Renal pelvis (tissue), 12 donors: ENCODE measurements at places on chromosomes 6 and 20. TPM values are rescaled to one million over a fixed set of nuclear protein-coding genes. Genes with fewer than 3 reads are reported as not detected.

DNA sequence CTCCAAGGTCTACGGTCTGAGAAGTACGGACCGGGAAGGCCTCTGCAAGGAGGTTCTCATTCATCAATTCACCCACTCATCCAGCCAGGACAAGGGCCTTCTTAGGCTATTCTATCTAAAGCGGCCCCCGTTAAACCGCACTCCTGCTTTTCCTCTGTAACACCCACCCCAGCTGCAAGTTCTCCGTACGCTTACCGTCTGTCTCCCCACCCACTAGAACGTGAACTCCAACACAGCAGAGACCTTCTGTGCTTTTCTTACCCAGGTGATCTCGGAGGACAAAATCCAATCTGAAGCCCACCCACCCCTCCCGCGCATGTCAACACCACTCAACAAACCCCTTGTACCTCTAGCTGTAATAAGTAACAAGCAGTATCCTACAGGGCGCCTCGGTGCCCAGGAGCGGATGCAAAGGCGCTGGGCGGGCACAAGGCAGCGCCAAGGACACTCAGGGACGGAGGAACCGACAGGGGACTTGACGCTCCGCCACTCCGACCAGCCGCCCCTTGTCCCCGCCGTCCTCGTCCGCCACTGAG, 351 bp downstream of the AURKA start:
- DNase-seq = no peak

DNA sequence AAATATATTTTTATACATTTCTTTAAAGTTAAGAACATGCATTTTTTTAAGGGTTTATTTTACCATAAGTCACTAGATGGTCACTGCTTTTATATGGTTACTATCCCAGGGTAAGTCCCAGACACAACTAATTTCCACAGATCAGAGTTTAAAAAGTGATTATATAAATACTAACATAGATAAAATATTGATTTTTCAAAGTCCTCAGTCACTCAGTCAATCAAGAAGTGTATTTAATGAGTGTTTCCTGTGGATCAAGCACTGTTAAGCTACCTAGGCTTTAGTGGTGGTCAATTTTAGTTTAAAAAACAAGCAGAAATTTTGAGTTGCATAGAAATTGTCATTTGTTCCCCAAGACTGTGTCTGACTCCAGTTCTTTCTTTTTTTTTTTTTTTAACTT, 399.5 kb upstream of the SYNCRIP start:
- no peak for DNase-seq

Gene HLA-DRA
- polyA plus RNA-seq = 58.4 TPM

Gene MEI4
- 1.3 TPM for polyA plus RNA-seq

GRCh38 chr6:170269846-170270541, 20.9 kb downstream of the DLL1 start:
- no peak for DNase-seq

DNA sequence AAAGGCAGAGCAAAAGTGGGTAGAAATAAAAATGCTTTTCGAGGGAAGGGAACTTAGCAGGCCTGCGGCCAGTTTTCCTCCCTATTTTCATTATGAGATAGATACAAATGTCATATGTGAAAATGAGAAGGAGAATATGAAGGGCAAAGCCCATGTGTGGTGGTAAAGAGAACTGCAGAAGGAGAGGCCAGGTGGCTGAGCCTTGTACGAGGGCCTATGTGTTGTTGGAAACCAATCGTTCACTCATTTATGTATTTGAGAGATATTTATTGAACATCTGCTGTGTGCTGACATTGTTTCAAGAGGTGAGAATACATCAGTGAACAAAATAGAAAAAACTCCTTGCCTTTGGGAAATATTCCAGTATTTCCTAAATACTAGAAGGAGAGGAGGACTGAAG, 147.7 kb downstream of the SH3BGRL2 start:
- no peak for DNase-seq

- DNase-seq = no peak
These were observed 10.5 kb upstream of the FAM83C start for GRCh38 chr20:35302421-35303335.

Gene CLPSL1
- 0.88 TPM for polyA plus RNA-seq

- no peak for DNase-seq
These were observed 70.1 kb upstream of the EMILIN3 start for GRCh38 chr20:41436679-41437078.
